Left ventricle myocardium superior (tissue), 1 donor: ENCODE measurements at places on chromosomes 4 and X.

GRCh38 chr4:60780874-60781273 lies 419.3 kb upstream of the ADGRL3 start:
- DNase-seq: no peak

DNA sequence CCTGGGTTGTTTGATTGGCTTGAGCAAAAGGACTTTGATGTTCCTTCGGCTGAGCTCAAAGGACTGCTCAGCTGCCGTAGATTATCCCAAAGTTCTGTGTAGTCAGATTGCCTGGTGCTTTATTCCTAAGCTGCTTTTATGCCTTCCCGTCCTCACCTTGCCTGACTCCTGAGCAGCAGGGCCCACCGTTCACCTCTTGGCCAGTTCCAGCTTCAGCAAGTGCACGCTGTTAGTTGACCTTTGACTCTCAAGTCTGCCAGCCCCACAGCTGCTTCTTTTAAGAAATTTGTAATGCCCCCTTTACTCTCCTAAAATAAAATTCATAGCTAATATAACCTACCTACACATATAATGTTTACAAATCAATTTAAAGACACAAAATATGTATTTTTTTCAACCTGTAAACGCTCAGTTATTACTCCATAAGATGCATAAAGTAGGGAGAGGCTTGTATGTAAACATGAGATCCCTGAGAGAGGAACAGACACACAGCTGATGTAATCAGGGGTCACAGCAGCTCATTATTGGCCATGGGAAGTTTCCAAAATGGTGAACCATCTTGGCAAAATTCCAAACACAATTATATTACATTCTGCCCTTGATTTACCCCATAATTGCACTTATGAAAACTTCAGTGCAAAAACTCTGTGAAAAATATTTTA lies 28.6 kb downstream of the UCHL1 start:
- no peak for DNase-seq

GRCh38 chr4:96103086-96103485 lies 263.2 kb downstream of the PDHA2 start:
- no peak for DNase-seq

DNA sequence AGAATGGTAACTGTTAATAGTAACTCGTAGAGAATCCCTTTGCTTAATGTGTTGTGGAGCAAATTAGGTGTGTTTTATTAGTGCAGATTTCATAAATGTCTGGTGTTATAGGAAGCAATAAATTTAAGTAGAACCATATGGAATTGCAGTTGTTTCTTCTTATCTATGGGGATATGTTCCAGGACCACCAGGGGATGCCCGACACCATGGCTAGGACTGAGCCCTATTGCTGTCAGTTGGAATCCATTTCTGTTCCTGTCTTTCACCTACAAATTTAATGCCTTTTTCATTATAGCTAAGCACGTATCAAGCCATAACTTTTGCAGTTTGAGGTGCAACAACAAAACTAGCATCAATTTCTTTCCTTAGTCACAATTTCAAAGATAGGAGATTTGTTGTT lies 72.5 kb downstream of the DDIT4L start:
- no peak for DNase-seq

DNA sequence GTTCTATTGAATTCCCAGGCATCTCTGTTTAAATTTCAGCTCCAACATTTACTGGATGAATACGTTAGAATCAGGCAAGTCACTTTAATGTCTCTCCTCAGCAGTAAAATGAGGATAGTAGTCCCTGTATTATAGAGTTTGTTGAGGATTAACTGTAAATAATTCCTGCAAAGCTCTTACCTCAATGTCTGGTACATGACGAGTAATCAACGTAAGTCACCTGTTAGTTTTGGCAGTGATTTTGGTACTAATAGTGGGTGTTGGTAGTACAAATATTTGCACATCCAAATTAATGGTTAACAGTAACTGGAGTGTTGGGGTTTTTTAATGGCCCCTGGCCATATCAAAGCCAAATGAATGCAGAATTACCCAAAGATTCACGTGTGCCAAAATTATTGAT lies 189.8 kb upstream of the GALNT7 start:
- DNase-seq: no peak

- no peak for DNase-seq
Observed at GRCh38 chr4:79177388-79177787, 148.5 kb downstream of the NAA11 start.

GRCh38 chr4:158032733-158033415 lies 140.0 kb downstream of the GASK1B start:
- DNase-seq: no peak

- DNase-seq: no peak
Observed at GRCh38 chr4:99025506-99025905, 30.0 kb downstream of the METAP1 start.
